ENCODE measurements at places on chromosomes 6 and 20.

DNA sequence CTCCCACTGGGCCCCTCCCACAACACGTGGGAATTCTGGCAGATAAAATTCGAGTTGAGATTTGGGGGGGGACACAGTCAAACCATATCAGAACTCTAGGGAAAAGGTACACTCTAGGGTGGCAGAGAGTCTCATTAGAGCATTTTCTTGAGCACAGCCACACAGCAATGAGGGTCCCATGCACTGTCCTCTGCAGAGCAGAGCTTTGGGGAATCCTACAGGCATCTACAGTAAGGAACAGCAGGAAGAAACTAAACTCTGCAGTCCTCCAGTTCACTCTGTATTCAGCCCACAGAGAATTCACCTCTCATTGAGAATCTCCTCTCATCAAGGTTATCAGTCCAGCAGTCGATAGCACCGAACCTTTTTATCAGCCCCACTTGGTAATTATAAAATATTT is 438.6 kb upstream of the NOX3 start:
- ATAC-seq = no peak

DNA sequence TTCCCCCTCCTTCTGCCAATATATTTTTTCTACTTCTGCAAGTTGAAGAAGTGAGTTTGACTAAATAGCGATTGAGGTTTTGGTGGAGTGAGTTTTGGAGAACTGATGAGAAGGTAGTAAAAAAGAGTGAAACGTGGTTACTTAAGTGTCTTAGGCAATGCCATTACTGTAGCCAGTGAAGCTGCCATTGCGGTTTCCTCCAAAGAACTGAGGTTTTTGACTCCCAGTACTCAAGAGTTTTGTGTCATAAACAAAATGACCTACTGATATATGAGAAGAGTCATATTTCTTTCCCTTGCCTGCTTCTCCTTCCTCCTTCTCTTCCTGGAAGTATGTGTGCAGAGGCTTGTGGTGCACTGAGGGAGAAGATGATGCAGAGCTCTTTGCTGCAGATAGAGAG is 554.5 kb upstream of the MAP3K7 start:
- no peak for ATAC-seq

DNA sequence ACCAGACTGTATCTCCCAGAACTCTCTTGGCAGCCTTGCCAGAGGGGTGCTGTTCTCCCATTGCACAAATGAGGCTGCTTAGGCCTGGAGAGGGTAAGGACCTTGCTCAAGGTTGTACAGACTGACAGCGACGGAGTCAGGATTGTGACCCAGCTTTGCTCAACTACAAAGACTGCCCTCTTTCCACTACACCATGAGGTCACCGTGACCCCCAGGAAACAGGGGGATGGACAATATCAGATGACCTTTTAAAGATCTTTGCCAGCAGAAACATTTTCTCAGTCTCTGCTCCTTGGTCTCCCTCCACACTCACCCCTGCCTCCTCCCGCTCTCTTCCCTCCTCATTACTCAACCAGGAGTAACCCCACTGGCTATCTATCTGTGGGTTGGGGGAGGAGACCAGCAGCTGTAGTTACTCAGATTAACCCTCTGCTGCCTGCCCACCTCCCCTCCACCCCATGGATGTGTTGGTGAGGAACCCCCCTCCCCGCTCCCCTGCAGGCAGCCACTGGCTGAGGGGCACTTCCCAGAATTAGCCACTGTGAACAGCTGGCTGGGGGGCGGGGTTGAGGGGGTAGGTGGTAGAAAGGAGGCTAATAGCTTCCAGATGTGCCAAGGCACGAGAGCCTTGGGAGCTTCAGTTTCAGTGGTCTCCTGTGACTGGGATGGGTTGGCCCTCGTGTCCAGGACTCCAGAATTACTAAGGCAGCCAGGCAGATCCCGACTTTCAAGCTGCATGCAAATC is 26.9 kb upstream of the MRPS18A start:
- no peak for ATAC-seq

DNA sequence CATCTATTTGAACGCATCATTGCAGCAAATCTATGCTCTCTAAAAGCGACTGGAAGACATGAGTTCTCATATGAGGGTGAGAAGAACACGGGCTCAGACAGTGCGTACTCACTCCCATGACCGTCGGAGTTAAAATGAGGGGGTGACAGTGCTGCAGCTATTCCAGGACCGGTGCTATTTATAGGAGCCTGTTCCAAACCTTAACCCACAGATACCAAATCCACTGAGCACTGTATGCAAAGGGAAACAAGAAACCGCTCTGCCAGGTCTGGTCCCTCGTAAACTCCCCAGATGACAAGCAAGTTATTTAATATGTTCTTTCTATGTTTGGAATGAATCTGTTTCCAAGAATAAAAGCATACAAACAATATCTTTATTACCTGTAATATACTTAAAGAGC is 22.9 kb downstream of the PPP1R3G start:
- no peak for ATAC-seq

DNA sequence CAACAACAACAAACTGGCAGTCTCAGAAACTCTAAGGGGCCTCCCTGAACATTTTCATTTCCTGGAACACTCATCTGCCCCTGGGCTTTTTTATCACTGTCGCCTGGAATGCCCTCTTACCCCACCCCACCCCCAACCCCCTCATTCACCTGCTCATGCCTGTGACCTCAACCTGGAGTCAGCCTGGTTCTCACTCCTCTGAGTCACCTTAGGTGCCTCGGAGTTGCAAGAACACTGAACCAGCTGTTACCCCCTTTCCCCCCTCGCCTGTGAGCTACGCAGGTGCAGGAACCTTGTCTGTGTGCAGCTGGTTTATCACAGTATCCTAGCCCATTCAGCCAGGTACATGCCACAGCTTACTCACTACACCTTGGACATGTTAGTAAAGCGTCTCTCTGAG is 12.8 kb upstream of the SNAI1 start:
- ATAC-seq = no peak
